NCI-H226 (cell line): ENCODE measurements at places on chromosomes 13 and 19.

GRCh38 chr19:12035220-12036172 lies at the start of gene ZNF433:
TSS of gene ZNF433 (minus strand) at chr19:12035679. CDS start at chr19:12035539, 140 bp downstream.
- DNase-seq = no peak

DNA sequence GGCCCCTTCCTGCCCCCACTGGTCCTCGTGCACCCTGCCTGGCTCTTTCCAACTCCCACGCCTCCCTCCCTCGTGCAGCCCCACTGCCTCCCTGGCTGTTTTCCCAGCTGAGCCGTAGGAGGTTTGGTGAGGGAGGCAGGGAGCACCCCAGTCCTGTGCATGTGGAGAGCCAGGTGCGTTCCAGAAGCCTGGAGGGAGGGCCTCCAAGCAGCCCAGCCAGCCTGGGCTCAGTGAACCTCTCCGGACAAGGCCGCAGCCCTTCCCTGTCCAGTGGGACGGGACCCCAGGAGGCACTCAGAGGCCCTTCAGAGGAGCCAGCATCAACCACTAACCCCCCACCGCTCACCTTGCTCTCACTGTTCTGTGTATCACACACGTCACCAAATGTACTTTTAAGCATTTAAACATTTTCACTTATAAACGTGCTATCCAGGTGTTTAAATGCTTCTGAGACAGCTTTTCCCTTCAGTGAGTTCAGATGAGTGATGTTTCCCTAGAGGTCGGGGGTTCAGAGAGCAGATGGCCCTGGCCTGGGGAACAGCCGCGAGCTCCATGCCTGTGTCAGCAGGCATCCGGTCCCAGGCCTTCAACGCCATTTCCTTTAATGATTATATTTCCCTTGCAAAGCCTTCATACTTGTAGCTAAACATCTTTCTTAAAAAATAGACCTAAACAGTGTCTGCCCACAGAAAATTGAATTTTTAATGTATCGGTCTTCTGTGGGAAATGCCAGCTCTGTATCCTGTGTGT lies 122.6 kb downstream of the ATP11A start:
- no peak for DNase-seq

- peak; percentile 76 for DNase-seq
Observed at GRCh38 chr13:75544681-75545330, 4.8 kb upstream of the UCHL3 start.

DNA sequence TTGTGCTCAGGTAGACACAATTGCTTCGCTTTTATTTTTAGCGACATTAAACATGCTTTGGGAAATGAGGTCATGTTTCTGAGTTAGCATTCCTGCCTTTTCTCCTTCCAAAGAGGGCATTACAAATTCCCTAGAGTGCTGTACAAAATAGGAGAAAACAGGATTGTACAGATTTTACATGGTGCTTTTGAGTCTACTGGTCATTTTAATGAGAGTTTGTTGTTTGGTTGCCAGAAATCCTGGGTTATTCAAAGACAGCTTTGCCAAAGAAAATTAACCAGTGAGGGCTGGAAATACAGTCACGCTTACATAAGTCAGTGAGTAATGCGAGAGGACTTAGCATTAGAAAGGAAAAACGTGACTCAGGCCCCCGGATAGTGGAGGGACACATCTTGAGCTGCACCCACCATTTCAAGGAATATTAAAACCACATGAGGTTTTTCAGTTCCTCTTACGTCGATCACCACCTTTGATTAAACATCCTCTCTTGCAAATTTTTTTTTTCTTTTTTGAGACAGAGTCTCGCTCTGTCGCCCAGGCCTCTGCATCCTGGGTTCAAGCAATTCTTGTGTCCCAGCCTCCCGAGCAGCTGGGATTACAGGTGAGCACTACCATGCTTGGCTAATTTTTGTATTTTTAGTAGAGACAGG lies 55.4 kb downstream of the SACS start:
- DNase-seq = peak; percentile 67

DNA sequence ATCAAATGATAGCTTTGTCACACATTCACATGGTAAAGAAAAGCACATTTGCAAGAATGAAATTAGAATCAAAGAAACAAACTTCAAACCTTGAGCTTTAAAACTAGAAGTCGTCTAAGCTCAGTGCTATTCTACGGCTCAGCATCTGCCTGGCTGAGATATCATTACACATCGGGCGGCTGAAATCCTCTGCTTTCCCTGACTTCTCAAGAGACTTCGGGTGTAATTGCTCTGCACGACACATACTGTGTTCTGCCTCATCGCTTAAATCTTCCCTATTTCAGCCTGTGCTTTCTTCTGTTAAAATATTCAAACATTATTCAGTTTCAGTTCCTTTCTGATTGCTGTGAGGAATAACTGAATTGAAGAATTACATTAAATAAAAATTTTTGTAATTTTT lies 265.3 kb downstream of the NALCN start:
- DNase-seq = no peak

GRCh38 chr19:37980419-37981170 lies 73.6 kb downstream of the SIPA1L3 start:
- no peak for DNase-seq

- peak; percentile 63 for DNase-seq
Observed at GRCh38 chr19:42191855-42192254, 25.6 kb downstream of the DEDD2 start.

- no peak for DNase-seq
Observed at GRCh38 chr19:4503132-4503824, 15.0 kb downstream of the PLIN4 start.

DNA sequence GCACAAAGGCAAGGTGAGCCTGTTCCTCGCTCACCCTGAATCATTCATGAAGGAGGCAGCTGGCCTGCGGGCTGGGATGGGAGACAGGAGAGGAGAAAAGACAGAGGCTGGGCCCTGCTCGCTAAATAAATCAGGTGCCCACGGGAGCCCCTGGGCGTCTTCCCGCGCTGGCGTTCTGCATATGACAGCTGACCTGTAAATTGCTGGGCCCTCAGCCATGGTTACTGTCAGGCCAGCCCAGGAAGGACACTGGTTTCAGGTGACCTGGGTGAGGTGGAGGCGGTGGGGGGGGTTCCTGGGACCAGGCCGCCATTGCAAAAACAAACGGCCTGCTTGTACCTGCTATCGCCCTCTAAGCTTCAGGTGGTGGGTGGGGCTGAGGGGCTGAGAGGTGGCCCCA lies 3.4 kb upstream of the PTBP1 start:
- DNase-seq = no peak

DNA sequence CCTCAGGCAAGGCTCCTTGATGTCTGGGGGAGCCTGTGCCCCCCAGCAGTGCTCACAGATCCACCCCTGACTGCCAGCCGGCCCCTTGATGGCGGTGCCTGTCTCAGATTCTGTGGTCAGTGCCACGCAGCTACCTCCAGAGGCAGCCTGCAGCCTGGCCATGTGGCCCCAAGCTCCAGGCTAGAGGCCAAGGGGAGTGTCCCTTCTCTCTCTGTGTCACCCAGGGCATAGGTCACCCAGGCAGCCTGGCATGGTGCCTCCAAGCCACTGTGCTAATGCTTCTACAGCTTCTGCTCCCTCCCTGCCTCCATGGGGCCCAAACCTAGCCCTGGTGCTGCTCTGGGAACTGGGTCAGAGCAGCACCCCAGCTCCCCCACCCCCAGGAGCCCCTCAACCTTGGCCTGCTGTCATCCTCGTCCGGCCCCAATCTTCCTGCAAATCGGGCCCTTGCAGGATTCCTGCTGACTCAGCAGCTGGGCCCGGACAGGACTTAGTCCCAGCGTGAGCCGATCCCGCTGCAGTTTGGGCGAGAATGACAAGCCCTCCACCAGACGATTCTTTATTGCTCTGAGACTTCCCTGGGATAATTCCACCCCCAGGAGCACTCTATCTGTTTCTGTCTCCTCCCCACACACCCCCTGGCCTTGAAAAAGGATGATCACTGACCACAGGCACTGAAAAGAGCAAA lies 2.8 kb upstream of the ARL11 start:
- no peak for DNase-seq

DNA sequence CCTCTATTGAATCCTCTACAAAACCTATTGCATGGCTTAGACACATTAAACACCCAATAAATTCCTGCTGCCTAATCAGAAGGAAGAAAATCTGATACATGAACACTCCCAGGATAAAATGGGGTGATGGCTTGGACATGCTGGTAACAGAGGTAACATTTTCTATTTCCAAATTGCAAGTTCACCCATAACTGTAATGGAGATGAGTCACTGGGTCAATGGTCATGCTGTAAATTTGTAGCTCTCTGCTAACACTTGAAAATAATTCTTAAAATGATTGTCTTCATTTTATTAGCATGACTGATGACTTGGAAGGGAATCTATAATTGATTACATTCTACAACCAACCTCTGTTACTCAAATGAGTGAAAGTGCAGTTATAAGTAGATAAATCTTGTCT lies 434.1 kb downstream of the FGF14 start:
- DNase-seq = no peak

DNA sequence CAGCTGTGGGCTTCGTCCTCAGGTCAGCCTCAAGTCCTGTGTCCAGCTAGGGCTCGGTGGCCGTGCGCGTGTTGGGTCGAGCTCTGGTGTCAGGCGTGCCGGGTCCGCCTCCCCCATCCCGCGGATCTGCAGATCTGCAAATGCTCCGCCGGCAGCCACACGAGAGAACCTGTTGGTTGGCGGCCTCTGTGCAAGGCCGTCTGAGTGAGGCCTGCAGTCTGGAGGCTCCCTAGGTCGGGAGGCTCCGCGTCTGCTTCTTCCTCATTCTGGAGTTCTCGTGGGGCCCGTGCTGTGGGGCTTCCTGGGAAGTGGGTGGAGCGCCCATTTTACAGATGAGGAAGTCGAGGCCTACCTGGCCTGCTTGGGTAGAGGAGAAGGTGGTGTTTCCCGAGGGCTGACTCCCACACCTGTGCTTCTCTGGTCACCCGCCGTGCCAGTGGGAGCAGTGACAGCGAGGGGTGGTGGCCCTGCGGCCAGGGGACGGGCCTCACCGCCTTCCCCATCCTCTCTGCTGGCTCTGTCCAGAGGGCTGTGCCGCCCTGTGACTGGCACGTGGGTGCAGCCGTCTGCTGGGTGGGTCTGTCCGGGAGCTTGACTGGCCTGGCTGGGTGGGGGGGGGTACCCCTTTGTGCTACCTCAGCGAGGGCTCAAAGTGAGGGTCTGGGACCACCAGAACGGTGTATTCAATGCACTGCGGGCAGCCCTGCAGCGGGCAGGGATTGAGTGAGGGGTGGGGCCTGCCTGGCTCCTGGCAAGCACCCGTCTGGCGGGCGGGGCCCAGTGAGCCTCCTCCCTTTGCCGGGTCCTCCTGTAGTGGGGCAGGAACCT lies 3.3 kb downstream of the CSNK1G2 start:
- no peak for DNase-seq

DNA sequence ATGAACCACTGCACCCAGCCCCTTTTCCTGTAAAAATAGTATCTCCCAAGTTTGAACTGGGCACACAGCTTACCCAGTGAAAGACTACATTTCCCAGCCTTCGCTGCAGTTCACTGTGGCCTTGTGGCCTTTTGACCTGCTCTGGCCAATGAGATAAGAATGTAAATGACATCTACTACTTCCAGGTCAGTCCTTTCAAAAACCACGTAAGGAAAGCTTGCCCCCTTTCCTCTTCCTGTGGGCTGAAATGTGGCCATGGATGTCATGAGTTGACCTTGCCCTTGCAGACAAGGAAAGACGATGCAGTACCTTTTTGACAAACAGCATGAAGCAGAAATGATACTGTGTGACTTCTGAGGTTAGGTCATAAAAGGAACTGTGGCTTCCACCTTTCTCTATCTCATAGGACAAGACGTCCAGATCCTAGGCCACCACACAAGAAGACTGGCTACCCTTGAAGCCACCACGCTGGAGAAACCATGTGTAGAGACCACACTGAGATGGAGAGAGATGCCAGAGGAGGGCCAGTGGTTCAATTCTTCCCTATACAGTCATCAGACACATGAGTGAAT lies 19.9 kb downstream of the ACER1 start:
- DNase-seq = no peak

DNA sequence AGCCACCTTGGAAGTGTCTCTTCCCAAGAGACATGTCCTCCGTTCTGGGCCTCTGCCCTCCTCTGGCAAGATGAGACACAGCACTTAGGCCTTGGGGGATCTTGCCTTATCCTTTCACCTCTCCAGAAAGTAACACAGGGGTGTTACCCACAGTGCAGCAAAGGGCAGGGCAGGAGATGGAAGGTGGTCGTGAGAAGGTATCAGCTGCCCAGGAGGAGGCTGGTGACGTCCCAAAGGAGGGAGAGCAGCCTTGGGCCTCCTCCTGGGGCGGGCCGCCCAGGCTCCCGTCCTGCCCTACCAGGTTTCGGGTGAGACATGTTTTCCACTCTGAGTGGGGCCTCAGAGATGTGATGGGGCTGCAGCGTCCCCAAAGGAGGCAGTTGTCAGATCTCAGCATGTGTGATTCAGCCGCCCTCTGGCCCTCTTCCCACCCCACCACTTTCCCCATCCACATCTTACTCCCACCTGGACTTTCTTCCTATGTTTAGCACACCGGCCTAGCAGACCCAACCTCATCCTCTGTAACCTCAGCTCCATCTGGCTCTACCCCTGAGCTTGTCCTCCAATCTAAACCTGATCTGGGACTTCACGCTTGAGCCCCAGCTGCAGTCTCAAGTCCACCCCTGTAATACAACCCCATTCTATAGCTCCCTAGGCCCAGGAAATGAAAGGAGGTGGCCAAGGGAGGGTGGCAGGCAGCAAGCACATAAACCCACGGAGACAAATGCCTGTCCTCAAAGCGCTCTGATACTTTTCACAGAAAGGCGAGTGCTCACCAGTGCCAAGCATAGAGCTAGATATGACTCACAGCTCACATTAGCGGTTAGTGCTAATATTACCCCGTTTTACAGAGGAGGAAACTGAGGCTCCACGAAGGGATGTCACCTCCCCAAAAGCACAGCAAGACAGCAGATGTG lies 9.3 kb downstream of the POU2F2 start:
- no peak for DNase-seq

DNA sequence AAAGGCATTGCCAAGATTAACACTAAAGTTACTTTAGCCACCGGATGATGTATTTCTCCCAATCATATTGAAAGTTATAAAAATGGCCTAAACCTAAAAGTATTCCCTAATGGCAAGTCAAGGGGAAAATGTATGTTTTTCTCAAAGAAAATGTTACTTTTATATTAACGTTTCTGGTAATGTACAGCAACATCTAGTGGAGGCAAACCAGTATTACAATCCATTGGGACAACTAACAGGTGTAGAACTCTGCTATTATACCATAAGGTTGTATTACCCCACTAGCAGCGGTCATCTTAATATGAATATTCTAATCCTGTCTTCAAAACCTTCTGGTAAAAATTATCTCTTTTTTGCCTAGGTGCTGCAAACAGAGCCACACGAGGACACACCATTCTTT lies 69.2 kb downstream of the ZNF100 start:
- no peak for DNase-seq

- no peak for DNase-seq
Observed at GRCh38 chr13:98141509-98142379, 1.1 kb upstream of the FARP1 start.

- DNase-seq = no peak
Observed at GRCh38 chr19:29708554-29709439, 6.3 kb downstream of the C19orf12 start.

GRCh38 chr13:41973247-41973741 lies 12.4 kb upstream of the VWA8 start:
- no peak for DNase-seq

DNA sequence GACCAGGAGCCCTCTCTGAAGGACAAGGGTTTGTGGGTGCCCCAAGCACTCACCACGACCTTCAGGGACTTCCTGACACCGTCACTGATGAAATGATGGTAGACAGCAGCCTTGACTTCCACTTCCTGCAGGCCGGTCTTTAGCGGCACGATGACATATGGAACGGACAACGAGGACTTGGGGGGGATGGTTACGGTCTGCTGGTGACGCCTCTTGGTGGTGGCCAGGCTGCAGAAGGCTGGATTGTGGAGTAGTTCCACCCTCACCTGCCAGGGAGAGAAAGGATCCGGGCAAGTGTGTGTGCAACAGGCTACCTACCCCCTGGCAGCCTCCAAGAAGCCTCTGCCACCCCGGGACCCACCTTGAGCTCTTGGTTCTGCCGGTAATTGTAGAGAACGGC lies 23.2 kb downstream of the C3 start:
- DNase-seq = no peak
